ENCODE measurements at places on chromosomes 2 and 18. TPM values are rescaled to one million over a fixed set of nuclear protein-coding genes. Genes with fewer than 3 reads are reported as not detected.

- no peaks in the 10 kb centered on the region for H3K4me1 ChIP-seq
- H3K27me3 ChIP-seq: no peaks in the 10 kb centered on the region
- no peak overlapping the region for H3K4me3 ChIP-seq
- no peak for DNase-seq
These were observed 252.5 kb downstream of the XIRP2 start for GRCh38 chr2:167140767-167141166.

- no peak for DNase-seq
- no peaks in the 10 kb centered on the region for H3K27me3 ChIP-seq
- H3K36me3 ChIP-seq: no peaks in the 10 kb centered on the region
- no peaks in the 10 kb centered on the region for H3K4me1 ChIP-seq
These were observed 282.5 kb upstream of the CWC22 start for GRCh38 chr2:180289627-180290026.

Gene RGPD5
- 13.3 TPM for total RNA-seq

Gene CTLA4
- 0.28 TPM for total RNA-seq

GRCh38 chr18:35122586-35123224 is 81.5 kb downstream of the MAPRE2 start:
- no peaks in the 10 kb centered on the region for H3K4me1 ChIP-seq
- DNase-seq: no peak
- no peak overlapping the region for H3K27ac ChIP-seq
- H3K27me3 ChIP-seq: no peaks in the 10 kb centered on the region
- no peaks in the 10 kb centered on the region for H3K36me3 ChIP-seq

Gene ASPRV1
- total RNA-seq: 10.3 TPM

GRCh38 chr18:12008842-12009580 is 27.7 kb downstream of the IMPA2 start:
- H3K27me3 ChIP-seq: no peaks in the 10 kb centered on the region
- no peak overlapping the region for H3K4me3 ChIP-seq
- H3K4me1 ChIP-seq: no peaks in the 10 kb centered on the region
- H3K36me3 ChIP-seq: no peaks in the 10 kb centered on the region

DNA sequence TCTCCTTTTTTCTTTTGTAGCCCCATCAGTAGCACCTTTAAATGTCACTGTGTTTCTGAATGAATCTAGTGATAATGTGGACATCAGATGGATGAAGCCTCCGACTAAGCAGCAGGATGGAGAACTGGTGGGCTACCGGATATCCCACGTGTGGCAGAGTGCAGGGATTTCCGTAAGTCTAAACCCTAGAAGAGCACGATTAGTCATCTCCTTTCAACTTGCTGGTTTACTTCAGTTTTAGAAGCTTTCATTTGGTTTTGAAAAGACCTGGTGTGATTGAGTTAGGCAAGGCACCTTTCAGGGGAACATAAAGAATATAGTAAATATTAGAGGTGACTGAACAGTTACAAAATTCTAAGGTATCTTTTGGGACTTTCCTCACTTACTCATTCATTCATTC is 72.2 kb upstream of the TMEM87B start:
- H3K4me1 ChIP-seq: no peaks in the 10 kb centered on the region
- H3K27me3 ChIP-seq: no peaks in the 10 kb centered on the region
- H3K36me3 ChIP-seq: peaks cover 10% of the 10 kb centered on the region
- no peak overlapping the region for H3K4me3 ChIP-seq

- no peak overlapping the region for H3K27ac ChIP-seq
- H3K4me1 ChIP-seq: peaks cover 4% of the 10 kb centered on the region
- no peak for DNase-seq
- no peaks in the 10 kb centered on the region for H3K36me3 ChIP-seq
- no peak overlapping the region for H3K4me3 ChIP-seq
These were observed 11.2 kb downstream of the MRPL33 start for GRCh38 chr2:27782701-27783100.

GRCh38 chr2:66577321-66578053 is 142.6 kb downstream of the MEIS1 start:
- H3K4me1 ChIP-seq: peaks cover 7% of the 10 kb centered on the region
- peak overlapping the region; percentile 79 for H3K27ac ChIP-seq
- no peaks in the 10 kb centered on the region for H3K36me3 ChIP-seq
- peak overlapping the region; percentile 39 for H3K4me3 ChIP-seq
- no peak for DNase-seq

- H3K4me1 ChIP-seq: no peaks in the 10 kb centered on the region
- no peaks in the 10 kb centered on the region for H3K27me3 ChIP-seq
- no peak for DNase-seq
- no peak overlapping the region for H3K4me3 ChIP-seq
- no peak overlapping the region for H3K27ac ChIP-seq
These were observed 83.0 kb downstream of the FAM117B start for GRCh38 chr2:202717598-202718310.

Gene SLC11A1
- total RNA-seq: 10.8 TPM

DNA sequence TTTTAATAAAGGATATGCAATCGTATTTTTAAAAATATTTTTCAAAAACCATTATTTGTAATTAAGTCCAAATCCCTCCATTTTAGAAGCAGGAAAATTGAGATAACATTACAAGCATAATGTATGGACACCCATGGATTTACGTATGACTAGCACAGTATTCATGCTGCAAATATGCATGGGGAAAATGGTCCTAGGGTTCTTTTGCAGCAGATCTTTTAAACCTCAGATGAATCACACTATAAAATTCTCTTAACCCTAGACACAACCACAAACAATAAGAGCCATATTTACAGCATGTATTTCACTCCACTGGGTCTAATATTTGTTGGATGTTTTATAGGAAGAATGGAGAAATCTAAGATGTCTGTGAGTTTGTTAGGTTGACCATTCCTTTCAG is 453.4 kb downstream of the TGIF1 start:
- no peak for DNase-seq
- H3K27me3 ChIP-seq: no peaks in the 10 kb centered on the region
- no peaks in the 10 kb centered on the region for H3K36me3 ChIP-seq
- no peaks in the 10 kb centered on the region for H3K4me1 ChIP-seq

Gene RMDN2
- total RNA-seq: 9.2 TPM

DNA sequence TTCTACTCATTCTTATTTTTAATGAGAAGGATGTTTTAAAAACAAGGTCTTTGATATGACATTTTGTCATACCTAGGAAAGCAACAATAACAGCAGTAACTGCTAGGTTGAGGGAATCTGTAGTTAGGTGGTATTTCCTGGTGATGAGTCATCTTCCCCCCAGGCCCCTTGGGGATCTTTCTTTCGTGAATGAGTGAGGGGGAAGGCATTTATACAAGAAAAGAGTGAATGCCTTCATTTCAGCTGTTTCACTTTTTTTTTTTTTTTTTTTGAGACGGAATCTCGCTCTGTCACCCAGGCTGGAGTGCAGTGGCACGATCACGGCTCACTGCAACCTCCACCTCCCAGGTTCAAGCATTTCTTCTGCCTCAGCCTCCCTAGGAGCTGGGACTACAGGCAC is 108.6 kb downstream of the MAP4K4 start:
- DNase-seq: no peak
- H3K4me3 ChIP-seq: no peak overlapping the region
- no peak overlapping the region for H3K27ac ChIP-seq
- no peaks in the 10 kb centered on the region for H3K4me1 ChIP-seq
- no peaks in the 10 kb centered on the region for H3K36me3 ChIP-seq

GRCh38 chr2:239770246-239770639 is 254.9 kb downstream of the NDUFA10 start:
- H3K27ac ChIP-seq: no peak overlapping the region
- no peak for DNase-seq
- no peaks in the 10 kb centered on the region for H3K36me3 ChIP-seq
- H3K27me3 ChIP-seq: no peaks in the 10 kb centered on the region
- H3K4me3 ChIP-seq: no peak overlapping the region

GRCh38 chr2:170953941-170954340 is 24.9 kb downstream of the GORASP2 start:
- no peak overlapping the region for H3K27ac ChIP-seq
- H3K36me3 ChIP-seq: peaks cover 4% of the 10 kb centered on the region
- H3K27me3 ChIP-seq: no peaks in the 10 kb centered on the region
- no peak for DNase-seq
- H3K4me1 ChIP-seq: no peaks in the 10 kb centered on the region

GRCh38 chr2:120029672-120030640 is 17.1 kb downstream of the EPB41L5 start:
- H3K27me3 ChIP-seq: no peaks in the 10 kb centered on the region
- no peaks in the 10 kb centered on the region for H3K36me3 ChIP-seq
- H3K4me3 ChIP-seq: no peak overlapping the region
- no peaks in the 10 kb centered on the region for H3K4me1 ChIP-seq
- H3K27ac ChIP-seq: no peak overlapping the region

Gene MALL
- 18.5 TPM for total RNA-seq

Gene RALB
- 132 TPM for total RNA-seq

Gene POTEE
- 8.6 TPM for total RNA-seq

DNA sequence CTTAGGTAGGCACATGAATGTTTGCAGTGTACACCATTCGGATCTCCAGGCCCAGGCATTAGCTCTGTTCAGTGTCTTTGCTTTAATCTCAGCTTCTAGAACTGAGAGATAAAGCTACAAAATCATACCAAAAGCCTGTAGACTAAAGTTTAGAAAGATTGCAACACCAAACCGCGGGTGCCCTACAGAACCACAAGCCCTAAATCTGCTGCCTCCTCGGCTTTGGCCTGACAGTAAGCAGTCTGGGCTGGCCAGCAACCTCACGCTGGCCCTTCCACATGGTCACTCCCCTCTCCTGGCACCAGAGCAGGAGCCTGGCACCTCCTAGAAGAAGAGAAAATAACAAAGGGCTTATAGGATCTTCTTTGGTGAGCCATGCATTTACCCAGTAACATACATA is 8.9 kb upstream of the OSR1 start:
- no peaks in the 10 kb centered on the region for H3K27me3 ChIP-seq
- H3K4me3 ChIP-seq: no peak overlapping the region

Gene C2orf15
- not detected for total RNA-seq

DNA sequence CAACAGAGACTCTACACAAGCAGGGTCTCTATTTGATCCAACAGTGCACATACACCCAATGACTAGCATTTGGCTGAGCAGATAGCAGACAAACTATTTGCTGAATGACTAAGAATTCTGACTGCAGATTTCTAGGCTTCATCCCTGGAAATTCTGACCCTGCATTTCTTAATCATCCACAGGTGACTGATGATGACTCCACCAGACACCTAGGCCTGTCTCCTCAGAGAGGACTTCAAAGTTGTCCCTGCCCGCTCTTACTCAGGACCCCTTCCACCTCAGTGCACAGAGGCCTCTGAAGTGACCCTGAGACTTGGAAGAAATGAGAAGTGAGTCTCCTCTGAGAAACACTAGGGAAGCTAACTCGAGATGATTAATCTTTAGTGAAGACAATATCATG is 51.3 kb downstream of the SEPTIN10 start:
- H3K36me3 ChIP-seq: no peaks in the 10 kb centered on the region
- no peak overlapping the region for H3K27ac ChIP-seq
- no peak overlapping the region for H3K4me3 ChIP-seq
- no peaks in the 10 kb centered on the region for H3K4me1 ChIP-seq

GRCh38 chr2:217790195-217790594 is 212.6 kb downstream of the TNS1 start:
- H3K4me3 ChIP-seq: no peak overlapping the region
- no peak for DNase-seq

DNA sequence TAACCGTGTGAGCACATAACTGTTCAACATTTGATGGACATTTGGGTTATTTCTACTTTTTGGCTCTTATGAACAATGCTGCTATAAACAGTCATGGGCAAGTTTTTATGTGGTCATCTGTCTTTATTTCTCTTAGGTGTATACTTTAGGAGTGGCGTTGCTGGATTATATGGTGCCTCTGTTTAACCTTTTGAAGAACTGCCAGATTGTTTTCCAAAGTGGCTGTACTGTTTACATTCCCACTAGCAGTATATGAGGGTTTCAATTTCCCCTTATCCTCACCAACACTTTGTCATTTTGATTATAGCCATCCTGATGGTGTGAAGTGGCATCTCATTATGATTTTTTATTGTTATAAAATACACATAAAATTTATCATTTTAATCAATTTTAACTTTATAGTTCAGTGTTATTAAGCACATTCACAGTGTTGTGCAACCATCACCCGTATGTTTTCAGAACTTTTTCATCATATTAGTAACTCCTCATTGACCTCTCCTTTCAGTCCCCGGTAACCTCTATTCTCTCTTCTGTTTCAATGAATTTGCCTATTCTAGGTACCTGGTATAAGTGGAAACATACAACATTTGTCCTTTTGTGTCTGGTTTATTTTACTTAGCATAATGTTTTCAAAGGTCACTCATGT is 55.4 kb downstream of the EML4 start:
- H3K4me3 ChIP-seq: no peak overlapping the region
- no peaks in the 10 kb centered on the region for H3K27me3 ChIP-seq
- no peak for DNase-seq
- H3K4me1 ChIP-seq: no peaks in the 10 kb centered on the region
- no peaks in the 10 kb centered on the region for H3K36me3 ChIP-seq
- H3K27ac ChIP-seq: no peak overlapping the region

DNA sequence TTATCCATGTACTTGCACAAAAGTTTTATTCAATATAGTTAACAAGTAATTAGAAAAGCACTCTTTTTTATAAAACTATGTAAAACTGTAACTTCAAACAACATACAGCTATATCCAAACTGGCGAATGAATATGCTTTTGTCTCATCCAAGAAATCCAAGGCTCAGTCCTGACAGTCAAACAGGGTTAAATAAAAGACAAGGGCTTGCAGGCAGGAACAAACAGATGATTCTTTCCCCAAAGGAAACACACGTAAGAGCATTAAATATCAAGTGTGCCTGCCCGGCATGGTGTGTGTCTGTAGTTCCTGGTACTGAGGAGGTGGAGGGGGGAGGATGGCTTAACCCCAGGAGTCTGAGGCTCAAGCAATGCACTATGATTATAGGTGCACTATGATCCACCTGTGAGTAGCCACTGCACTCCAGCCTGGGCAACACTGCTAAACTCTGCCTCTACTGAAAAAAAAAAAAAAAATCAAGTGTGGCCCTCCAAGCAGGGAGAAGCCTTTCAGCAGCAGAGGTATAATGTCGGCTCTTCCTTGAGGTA is 171.3 kb downstream of the DLGAP1 start:
- H3K4me3 ChIP-seq: no peak overlapping the region
- H3K4me1 ChIP-seq: no peaks in the 10 kb centered on the region
- no peak for DNase-seq
- no peak overlapping the region for H3K27ac ChIP-seq

Gene TCF23
- total RNA-seq: 8.5 TPM

Gene CROCC2
- total RNA-seq: not detected

GRCh38 chr2:26971911-26972786 is 1.7 kb downstream of the MAPRE3 start:
- DNase-seq: no peak
- peak overlapping the region; percentile 81 for H3K27ac ChIP-seq
- H3K36me3 ChIP-seq: no peaks in the 10 kb centered on the region
- no peaks in the 10 kb centered on the region for H3K4me1 ChIP-seq

DNA sequence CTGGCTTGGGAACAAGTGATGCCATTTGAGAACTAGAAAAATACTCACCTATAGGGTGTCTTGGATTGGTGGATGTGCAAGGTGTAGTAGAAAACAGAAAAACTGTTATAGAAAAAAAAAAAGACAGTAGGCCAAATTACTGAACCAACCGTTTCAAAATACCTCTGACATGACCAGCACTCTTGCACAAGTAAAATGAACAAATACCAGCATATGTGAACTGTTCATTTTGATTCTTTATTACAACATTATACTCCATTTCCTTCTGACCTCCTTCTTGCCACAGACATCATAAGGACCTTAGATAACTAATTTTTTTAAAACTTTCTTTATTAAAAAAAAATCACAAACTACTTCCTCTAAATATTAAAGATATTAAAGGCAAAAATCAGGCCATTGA is 125.5 kb downstream of the ATAD2B start:
- H3K27ac ChIP-seq: no peak overlapping the region
- no peak for DNase-seq
- no peaks in the 10 kb centered on the region for H3K36me3 ChIP-seq
- no peaks in the 10 kb centered on the region for H3K27me3 ChIP-seq
- no peak overlapping the region for H3K4me3 ChIP-seq

- H3K4me3 ChIP-seq: no peak overlapping the region
- no peaks in the 10 kb centered on the region for H3K4me1 ChIP-seq
- H3K27me3 ChIP-seq: no peaks in the 10 kb centered on the region
- no peak for DNase-seq
- no peaks in the 10 kb centered on the region for H3K36me3 ChIP-seq
These were observed 126.0 kb downstream of the MC4R start for GRCh38 chr18:60246606-60247005.
